ENCODE measurements at places on chromosomes 7 and 10. TPM values are rescaled to one million over a fixed set of nuclear protein-coding genes. Genes with fewer than 3 reads are reported as not detected.

- H3K4me1 ChIP-seq: no peaks in the 10 kb centered on the region
- H3K27ac ChIP-seq: no peak overlapping the region
- H3K4me3 ChIP-seq: no peak overlapping the region
- no peak for DNase-seq
- no peaks in the 10 kb centered on the region for H3K27me3 ChIP-seq
Measured at GRCh38 chr7:8831376-8831775, 398.0 kb downstream of the NXPH1 start.

GRCh38 chr10:110348336-110348735 is 43.6 kb upstream of the SMNDC1 start:
- peaks cover 6% of the 10 kb centered on the region for H3K36me3 ChIP-seq
- H3K4me3 ChIP-seq: no peak overlapping the region

GRCh38 chr7:142789441-142789840 is 18.7 kb downstream of the PRSS2 start:
- no peaks in the 10 kb centered on the region for H3K27me3 ChIP-seq
- H3K4me3 ChIP-seq: peak overlapping the region; percentile 99
- peaks cover 65% of the 10 kb centered on the region for H3K36me3 ChIP-seq
- no peak for DNase-seq

DNA sequence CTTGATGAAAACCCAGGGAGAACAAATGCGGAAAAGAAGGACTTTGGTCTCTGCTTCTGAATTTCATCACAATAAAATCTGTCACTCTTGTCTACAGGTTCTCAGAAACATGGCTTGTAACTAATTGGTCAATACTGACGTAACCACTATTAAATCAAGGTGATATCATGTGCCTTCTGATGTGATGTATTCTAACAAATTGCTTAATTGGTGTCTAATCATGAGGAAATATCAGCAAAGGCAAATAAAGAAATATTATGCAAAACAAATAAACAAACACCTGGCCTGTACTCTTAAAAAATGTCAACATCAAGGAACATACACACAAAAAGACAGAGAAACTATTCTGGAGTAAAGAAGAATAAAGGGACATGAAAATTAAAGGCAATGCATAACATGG is 1165.0 kb downstream of the NXPH1 start:
- no peaks in the 10 kb centered on the region for H3K27me3 ChIP-seq
- no peak for DNase-seq
- no peaks in the 10 kb centered on the region for H3K4me1 ChIP-seq
- H3K36me3 ChIP-seq: no peaks in the 10 kb centered on the region

DNA sequence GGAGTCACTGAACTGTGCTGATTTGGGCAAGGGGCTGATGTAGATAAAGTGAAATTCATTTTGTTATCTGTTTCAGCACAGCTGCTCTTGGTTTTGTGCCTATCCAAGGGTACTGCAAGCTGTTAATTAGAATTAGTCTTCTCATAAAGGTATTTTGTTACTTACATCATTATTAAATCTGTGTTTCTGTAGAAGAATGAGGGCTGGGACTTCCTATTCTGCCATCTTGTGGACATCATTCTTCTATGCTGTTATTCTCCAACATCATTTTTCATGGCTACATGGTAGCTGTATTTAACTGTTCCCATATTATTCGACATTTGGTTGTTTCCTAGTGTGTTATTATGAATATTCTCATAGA is 76.2 kb upstream of the CCDC71L start:
- no peak overlapping the region for H3K4me3 ChIP-seq
- no peak overlapping the region for H3K27ac ChIP-seq
- H3K36me3 ChIP-seq: no peaks in the 10 kb centered on the region

The LRRC27 gene
- total RNA-seq: 5.8 TPM

The SPAM1 gene
- total RNA-seq: not detected

The RAB19 gene
- total RNA-seq: 5.0 TPM

All from activated CD8-positive, alpha-beta memory T cell treated with anti-CD3 and anti-CD28 coated beads, Interleukin-2, amount 10 ng/mL, durations not matched to agents 7 days and 5 days (primary cell).